ENCODE measurements at places on chromosomes 1 and 21.

GRCh38 chr1:39720094-39720999 lies 18.3 kb upstream of the PPIE start:
- DNase-seq = no peak

- DNase-seq = no peak
These were observed 90.8 kb downstream of the UCHL5 start for GRCh38 chr1:192968323-192968722.

GRCh38 chr1:8020032-8020431 lies 6.1 kb downstream of the ERRFI1 start:
- no peak for DNase-seq

DNA sequence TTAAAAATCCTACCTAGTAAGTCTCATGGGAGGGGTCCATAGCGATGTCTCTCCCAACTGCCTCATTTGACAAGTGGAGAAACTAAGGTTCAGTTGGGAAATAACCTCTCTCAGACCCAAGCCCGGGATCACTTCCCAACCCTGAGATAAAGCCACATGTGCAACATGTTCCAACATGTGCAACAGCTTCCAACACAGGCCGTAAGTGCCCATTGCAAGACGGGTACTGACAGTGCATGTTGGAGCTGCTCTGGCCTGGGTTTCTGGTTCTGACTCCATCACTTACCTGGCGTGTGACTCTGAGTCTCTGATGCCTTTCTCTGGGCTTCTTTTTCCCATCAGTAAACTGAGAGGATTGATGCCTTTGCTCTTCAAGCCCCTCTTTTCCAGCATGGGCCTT lies 38.0 kb upstream of the FOXO6 start:
- no peak for DNase-seq

DNA sequence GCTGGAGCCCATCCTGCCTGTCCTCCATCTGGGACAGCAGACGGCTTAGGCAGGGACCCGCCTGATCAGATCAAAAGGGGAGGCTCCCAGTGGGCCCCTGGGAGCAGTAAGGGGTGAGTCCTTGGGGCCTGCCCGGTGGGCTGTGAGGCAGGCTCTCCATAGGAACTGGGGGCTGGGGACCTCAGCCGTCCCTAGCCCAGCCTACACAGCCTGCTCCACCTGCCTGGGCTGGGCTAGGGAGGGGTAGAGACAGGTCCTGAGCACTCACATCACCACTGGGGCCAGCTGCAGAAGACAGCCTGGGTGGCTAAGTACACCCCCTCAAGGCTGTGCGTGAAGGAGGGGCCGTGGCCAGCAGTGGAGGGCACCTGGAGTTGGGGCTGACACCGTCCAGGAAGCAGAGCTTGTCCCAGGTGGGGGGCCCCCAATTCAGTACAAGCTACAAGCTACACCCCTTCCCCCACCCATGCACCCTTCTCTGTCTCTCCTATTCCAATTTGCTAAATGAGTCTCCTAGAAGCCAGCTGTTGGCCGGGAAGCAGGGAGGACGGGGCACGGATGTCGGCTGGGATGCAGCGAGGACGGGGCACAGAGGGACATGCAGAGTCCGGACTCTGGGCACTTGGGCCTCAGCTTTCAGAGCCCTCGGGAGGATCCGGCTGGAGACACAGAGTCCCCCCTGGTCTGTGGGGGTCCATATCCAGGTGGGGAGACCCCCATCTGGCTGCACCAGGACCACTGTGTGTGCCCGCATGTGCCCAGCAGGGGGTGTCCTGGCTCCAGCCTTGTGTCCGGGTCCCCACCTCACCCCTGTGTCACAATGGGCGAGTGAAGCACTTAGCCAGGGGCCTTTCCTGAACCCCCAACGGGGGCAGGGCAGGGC lies 1.7 kb downstream of the ISG15 start:
- DNase-seq = no peak

DNA sequence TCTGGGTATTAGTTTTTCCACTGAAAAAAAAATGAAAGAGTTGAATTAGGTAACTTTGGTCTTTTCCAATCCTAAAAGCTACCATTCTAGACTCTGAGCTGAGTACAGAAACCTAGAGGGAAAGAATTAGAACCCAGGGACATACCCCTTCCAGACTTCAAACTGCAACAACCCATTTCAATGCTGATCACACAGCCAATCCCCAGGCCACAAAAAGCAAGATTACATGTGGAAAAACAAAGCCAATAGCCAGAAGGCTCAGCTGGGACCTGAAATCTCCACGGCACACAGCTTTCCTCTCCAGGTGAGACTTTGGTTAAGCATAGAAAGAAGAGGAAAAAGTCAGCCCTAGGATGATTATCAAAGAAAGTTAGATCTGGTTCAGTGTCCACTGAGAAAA lies 88.8 kb downstream of the JAK1 start:
- no peak for DNase-seq
